ENCODE measurements at places on chromosomes 7 and 10. TPM values are rescaled to one million over a fixed set of nuclear protein-coding genes. Genes with fewer than 3 reads are reported as not detected.

The ADK gene
- total RNA-seq, result 66.1 TPM

The LRRC17 gene
- total RNA-seq, result 27.9 TPM

The HK1 gene
- 60.9 TPM for total RNA-seq

The GIMAP2 gene
- total RNA-seq, result 5.5 TPM

The CFAP43 gene
- under 0.01 TPM for total RNA-seq

The MYL7 gene
- total RNA-seq, result not detected

The BUB3 gene
- 117 TPM for total RNA-seq

The FAM237B gene
- not detected for total RNA-seq

The TBX20 gene
- total RNA-seq, result not detected

The CTAGE4 gene
- 13.8 TPM for total RNA-seq

The EBLN1 gene
- not detected for total RNA-seq

The BTAF1 gene
- 30.9 TPM for total RNA-seq

GRCh38 chr7:30888747-30889146 is 22.9 kb upstream of the AQP1 start:
- peak; percentile 61 for DNase-seq

GRCh38 chr10:124648738-124649137 is 95.4 kb downstream of the FAM53B start:
- peak; percentile 91 for DNase-seq

DNA sequence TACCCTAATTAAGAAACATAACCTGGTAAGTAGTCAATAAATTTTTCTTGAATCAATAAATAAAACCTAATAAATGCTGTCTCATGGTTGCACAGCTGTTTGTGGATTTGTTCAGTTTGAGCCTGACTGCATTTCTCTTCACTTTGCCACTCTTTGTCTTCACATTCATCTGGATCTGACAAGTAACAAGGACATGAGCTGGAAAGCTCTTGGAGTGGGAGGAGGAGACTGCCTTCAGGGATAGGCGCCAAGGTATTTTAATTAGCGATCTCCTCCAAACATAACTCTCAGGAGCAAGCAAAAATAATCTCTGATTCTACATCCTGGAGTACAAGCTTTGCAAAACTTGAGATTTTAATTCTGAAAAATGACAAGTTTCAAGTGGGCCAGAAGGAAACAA is 251.0 kb downstream of the BMPER start:
- DNase-seq, result no peak

DNA sequence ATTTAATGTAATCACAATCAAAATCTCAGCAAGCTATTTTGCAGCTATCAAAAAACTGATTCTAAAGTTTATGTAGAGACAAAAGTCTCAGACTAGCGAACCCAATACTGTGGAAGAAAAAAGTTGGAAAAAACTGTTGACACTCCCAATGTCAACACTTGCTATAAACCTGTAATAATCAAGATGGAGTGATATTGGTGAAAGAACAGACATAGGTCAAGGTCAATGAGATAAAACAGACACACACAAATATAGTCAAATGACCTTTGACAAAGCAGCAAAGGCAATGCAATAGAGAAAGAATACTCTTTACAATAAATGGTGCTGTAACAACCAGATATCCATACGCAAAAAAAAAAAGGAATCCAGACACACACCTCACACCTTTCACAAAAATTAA is 84.5 kb downstream of the ATE1 start:
- no peak for DNase-seq

- DNase-seq, result no peak
Observed at GRCh38 chr10:44397476-44398225, 12.8 kb upstream of the CXCL12 start.

DNA sequence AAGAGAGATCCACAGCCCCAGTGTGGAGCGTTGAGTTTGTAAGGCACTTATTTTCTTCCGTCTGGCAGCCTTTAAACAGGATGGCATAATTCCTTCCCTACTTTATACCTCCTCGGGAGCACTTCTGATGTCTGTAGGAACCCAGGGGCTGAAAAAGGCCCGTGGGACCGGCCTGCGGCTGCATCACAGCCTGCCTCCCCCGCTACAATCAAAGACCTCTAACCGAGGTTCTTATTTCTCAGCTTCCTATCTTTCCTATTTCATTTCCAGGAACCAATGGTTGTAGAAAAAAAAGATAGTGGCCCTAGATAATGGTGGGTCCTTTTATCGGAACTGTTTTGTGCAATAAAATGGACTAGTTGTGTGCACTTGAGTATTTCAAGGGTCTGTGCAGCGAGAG is 4.1 kb upstream of the CTBP2 start:
- no peak for DNase-seq

GRCh38 chr10:30365278-30365677 is 16.2 kb upstream of the MTPAP start:
- DNase-seq, result no peak

- no peak for DNase-seq
Observed at GRCh38 chr10:76899490-76899889, 738.1 kb downstream of the KCNMA1 start.

DNA sequence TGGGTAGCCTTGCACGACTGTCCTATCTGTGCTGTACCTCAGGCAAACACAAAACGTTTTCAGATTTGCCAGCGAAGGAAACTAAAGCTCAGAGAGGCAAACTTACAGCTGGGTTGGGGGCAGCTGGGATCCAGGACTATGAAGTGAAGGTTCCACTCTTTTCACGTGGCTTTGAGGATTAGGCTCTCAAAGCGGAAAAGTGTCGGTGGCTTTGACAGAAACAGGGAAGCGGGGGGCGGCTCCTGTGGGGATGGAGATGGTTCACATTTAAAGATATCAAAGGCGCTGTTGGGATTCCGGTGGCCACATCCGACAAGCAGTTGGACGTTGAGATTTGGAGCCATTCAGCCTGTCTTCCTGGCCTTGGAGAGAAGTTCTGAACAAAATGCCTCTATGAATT is 958.3 kb upstream of the ZNF722 start:
- DNase-seq, result no peak

GRCh38 chr7:25595996-25596395 is 367.7 kb upstream of the NPVF start:
- DNase-seq, result no peak

DNA sequence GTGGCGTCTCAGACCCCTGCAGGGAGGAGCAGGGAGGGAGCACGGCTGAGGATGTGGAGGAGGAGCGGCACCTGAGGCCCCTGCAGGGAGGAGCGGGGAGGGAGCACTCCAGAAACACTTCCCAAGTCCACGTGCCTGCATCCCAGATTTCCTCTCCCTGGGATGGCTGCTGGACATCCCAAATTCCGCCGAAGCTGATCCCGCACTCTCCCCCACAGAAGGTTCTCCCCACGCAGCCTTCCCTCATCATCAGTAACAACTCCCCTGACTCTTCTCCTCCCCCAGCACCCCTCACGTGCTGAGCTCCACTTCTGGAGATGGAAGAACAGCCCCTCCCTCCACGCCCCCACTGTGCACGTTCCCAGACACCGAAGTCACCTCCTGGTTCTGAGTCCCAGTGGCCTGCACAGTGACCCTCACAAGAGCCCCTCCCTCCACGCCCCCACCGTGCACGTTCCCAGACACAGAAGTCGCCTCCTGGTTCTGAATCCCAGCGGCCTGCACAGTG is 17.8 kb upstream of the FOXL3 start:
- DNase-seq, result no peak

- no peak for DNase-seq
Observed at GRCh38 chr10:113426181-113426877, 126.5 kb upstream of the HABP2 start.

DNA sequence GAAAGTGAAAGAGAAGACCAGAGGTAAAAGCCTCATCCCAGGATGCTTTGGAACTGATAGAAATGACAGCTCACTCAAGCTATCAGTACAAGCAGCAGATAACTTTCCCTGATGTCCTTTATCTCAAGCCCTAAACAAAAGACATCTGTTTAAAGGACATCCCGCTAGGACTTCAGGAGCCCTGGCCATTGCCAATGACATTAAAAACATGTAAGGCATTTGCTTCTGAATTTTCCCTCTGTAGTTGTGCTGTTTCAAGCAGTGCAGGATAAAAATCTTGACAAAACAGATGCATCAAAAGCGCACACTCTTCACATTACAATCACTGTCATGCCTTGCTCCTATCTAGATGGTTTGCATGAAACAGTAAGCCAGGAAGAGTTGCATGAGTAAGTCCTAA is 159.8 kb downstream of the AOAH start:
- DNase-seq, result no peak

DNA sequence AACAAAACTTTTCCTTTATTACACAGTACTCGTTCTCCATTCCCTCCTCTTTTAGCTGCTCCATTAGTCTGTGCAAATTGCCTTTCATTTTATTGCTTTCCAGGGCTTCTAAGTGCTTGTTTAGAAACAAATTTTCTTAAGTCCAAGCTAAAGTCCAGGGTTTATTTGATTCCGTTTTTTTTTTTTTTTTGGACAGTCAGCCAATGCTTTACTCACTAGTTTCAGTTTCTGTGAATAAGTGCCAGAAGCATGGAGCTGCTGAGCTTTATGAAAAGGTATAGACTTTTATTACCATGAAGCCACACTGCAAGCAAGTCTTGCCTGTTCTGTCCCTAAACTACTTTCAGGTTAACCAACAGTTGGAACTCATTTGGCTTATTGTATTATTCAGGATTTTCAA is 455.0 kb downstream of the GFRA1 start:
- DNase-seq, result no peak

- DNase-seq, result no peak
Observed at GRCh38 chr7:7570584-7570983, 3.9 kb downstream of the MIOS start.

DNA sequence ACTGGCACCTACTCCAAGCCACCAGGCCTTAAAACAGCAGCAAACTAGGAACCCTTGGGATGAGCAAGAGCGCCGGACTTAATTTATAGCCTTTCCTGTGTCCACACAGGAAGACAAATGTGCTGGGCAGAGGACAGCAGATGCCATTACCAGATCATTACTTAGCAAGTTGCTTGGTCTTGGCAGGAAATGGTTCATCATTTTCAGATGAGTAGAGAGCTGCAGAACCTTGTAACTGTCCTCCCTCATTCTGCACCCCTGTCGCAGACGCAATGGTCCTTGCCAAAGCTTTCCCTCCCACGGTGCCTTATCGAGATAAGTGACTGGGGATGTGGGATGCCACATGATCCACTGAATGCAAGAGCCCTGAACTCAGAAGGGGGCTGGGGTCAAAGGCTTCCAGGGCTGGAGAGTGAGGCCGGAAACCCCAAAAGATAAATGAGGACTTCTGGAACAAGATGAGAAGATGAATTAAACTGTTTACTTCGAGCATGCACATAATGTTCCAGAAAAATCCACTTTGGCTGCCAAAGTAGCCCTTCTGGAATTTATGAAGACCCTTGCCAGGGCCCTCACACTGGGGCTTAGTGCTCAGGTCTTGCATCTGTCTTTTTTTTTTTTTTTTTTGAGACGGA is 145.6 kb upstream of the ZNF32 start:
- DNase-seq, result peak; percentile 38

- no peak for DNase-seq
Observed at GRCh38 chr7:66627151-66627681, 1.5 kb upstream of the KCTD7 start.

GRCh38 chr7:41705109-41705901 is 2.4 kb upstream of the INHBA start:
- DNase-seq, result peak; percentile 95

GRCh38 chr7:35613150-35613549 is 81.8 kb downstream of the HERPUD2 start:
- no peak for DNase-seq

DNA sequence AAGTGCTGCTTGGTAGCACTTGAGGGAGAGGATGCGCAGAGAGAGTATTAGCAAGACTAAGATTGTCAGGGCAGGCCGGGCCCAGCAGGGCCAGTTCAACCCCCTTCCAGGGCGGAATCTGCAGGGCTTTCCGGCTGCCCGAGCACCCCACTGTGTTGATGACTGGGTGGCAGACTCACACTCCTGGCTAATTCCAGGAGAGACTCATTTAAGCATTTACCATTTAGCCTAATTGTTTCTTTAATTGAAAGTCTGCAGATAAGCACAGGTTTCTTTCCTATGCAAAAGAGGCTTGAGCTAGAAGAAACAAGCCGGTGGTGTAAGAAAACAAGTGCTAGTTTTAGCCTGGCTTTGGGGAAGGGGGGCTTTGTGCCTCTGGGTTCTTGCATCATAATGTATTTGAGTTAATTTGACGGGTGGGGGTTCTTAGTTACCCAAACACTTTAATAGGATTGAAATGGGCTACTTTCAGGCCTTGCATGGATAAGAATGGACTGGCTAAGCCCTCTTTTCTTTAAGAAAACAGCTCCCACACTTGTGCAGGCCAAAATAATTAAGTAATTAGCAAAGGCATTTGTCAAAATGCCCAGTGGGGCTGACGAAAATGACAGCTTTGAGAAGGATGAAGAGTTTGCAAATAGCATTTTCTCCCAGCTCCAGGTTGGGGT is 201.3 kb downstream of the MYOF start:
- DNase-seq, result no peak

DNA sequence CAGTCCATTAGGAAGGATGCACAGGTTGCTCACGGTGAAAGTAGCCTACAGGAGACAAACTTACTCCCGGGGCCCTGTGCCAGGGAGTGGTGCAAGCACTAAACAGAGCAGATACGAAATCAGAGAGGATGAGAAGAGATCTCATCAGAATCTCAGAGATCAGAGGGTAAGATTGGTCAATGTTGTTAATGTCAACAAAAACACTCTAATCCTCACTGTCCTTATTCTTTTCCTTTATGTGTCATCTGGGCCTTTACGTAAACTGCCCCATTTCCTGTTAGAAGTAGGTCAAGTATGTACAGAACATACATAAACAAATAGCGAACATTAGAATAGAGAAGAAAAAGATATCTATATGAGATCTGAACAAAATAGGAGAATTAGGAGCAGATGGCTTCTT is 163.1 kb downstream of the PPP1R17 start:
- no peak for DNase-seq

DNA sequence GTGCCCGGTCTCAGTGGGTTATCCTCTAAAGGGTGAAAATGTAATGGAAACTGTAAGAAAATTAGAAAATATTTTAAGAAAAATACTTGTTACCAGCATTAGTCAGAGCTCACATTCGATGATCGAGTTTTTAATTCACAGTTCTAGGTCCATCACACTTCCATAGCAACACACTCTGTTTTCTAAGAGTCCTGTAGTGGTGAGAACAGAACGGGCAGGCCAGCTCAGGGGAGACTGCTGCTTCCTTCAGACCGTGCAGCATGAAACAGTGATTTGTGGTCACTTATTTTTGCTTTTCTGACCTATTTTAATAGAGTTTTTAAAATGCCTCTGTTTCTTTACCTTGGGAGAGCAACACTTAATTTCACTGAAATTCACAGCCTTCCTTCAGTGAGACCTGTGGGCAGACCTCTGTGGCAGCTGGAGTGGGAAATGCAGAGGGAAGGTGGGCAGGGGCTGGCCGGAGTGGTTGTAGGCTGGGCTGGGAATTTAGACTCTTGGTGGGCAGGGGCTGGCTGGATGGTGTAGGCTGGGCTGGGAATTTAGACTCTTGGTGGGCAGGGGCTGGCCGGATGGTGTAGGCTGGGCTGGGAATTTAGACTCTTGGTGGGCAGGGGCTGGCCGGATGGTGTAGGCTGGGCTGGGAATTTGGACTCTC is 1.5 kb downstream of the SUN1 start:
- DNase-seq, result no peak

GRCh38 chr10:3241274-3241921 is 68.8 kb upstream of the PITRM1 start:
- no peak for DNase-seq

- DNase-seq, result no peak
Observed at GRCh38 chr10:45575966-45576597, 96.5 kb downstream of the ZFAND4 start.

Measured in stomach (tissue), 19 donors.